ENCODE measurements at places on chromosomes 5 and 9.

GRCh38 chr5:177496727-177497291 is 595 bp downstream of the PDLIM7 start:
- DNase-seq = no peak

DNA sequence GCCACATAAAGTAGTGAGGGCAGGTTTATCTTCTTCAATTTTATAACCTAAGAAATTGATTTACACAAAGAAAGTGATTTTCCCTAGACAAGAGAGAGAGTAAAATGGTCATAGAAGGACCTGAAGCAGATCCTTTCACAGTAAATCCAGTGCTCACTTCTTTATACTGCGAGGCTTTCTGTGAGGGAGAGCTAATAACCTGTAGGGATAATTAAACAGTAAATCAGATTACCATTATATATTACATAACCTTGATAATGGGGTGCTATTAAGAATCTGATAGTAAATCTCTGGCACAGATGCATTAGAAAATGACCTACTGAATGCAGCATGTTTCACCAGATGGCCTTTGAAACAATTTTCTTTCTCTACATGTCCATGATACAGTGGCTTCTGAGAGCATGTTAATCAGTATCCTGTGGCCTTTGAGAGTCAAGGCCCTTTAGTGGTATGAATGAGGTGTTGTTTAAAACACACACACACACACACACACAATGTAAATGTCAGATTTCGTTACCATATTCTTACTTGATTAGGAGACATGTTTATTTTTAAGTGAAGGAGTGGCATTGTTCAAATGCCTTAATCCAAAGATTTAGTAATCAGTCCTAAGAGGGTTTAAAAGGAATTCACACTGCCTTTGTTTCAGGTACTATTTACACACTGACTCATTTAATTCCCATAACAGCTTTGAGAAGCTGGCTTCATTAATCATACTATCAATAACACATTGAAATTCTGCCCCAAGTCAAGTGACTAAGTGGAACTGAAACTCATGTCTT is 124.7 kb downstream of the ALDH1A1 start:
- DNase-seq = no peak

- no peak for DNase-seq
Measured at GRCh38 chr9:94855903-94856302, 129.4 kb downstream of the AOPEP start.

- DNase-seq = no peak
Measured at GRCh38 chr5:79255786-79256557, 20.0 kb downstream of the JMY start.

GRCh38 chr9:79664375-79664831 is 92.6 kb downstream of the TLE4 start:
- DNase-seq = peak; percentile 65

- DNase-seq = no peak
Measured at GRCh38 chr5:1093361-1093760, 18.5 kb downstream of the SLC12A7 start.

DNA sequence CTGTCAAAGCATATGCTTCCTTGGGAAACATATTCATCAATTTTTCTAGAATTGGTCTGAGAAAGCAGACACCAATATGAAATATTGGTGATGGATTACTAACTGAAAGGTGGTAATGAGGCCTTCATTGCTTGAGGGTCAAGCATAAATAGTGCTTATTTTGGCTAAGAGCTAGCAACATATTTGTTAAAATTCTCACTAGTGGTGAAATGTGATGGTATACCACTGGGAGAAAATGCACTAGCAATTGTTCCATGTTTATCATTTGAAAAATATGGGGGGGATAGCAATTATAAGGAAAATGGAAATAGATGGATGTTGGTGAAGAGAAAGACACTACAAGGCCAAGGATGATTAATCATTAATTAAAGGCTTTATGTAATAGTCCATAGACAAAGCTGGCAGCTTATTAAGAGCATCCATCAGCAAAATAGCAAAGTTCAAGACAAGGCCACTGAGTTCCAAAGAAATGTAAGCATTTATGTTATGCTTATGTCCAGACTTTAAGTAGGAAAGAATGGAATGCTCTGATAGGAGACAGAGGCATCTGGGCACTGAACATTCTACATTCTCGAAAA is 253.7 kb upstream of the PRDM9 start:
- DNase-seq = no peak

GRCh38 chr5:35815089-35815936 is 41.4 kb upstream of the IL7R start:
- no peak for DNase-seq

DNA sequence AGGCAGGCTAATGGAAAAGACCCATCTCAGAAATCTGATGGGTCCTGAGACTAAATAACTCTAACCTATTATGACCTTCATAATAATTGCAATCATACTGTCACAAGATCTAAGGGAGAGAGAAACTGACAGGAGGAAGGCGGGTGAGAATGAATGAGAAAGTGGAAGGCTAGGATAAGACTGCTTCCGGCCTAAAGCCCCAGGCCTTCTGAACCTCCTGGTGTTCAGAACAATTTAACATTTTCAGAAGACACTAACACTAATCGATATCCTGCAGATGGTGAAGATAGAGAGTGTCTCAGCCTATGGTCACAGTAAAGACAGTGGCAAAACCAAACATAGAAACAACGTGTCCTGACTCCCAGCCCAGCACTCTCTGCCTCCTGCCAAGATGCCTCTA is 1.2 kb downstream of the RPS14 start:
- DNase-seq = no peak

- DNase-seq = no peak
Measured at GRCh38 chr5:78649861-78650496, 1.4 kb upstream of the LHFPL2 start.

- no peak for DNase-seq
Measured at GRCh38 chr9:37449862-37450632, 15.2 kb downstream of the ZBTB5 start.

DNA sequence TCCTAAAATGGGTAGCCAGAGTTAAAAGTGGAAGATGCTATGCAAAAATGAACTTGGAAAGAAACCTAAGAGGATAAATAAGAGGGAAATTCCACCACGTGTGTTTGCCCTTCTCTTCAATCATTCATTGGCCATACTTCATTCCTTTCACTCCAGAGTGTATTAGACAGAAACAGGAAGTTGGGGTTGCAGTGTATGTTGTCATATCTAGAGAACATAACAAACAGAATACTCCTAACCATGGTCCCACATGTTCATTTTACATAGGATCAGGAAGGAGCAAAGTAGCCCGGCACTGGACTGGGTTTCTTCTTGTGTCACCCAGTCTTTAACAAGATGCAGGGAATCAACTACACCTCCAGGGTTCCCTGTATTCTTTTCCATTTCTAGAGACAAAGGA is 7.6 kb upstream of the GPBP1 start:
- no peak for DNase-seq

- DNase-seq = no peak
Measured at GRCh38 chr5:107564931-107565372, 105.8 kb downstream of the EFNA5 start.

DNA sequence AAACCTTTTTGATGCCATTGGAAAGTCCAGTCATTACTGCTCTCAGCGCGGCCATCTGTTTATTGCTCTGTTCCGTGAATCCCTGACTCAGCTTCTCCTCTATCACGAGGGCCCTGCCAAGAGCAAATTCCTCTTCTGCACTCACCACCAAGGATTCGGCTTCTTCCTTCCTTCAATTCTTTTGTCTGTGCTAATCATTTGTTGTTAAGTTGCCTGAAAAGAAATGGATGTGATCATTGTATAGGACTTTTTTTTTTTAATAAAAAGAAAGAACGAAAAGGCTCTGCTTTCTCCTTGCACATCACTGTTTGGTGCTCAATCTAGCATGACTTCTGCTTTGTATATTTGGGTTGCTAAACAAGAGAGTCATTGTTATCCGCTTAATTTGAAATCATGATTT is 128.7 kb upstream of the PIK3R1 start:
- DNase-seq = no peak

DNA sequence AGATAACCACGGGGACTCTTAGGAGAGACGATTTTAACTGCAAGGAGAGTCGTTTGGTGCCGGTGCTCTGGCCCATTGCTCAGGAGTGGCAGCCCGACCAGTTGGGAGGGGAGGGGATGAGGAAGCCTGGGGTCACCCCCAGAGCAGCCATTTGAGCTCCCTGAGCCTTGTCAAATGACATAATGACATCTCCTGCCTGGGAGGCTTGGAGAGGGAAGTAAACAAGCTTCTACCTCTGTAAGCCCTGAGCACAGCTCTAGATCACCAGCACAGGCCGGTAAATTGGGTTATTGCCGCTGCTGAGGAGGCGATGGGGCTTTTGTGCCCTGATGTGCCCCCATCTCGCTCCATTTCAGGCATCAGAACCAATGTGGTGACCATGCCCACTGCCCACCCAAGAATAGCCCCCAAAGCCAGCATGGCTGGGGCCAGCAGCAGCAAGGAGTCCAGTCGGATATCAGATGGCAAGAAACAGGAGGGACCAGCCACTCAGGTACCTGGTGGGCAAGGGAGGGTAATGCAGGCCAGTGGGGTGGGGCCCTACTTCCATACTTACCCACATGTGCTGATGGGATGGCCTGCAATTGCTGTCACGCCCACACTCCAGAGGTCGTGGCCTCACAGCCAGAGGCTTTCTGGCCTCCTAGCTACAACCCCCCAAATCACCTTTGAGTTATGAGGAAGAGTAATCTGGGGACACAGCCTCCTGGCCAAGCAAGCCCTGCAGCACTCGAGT is 23.0 kb downstream of the CD74 start:
- no peak for DNase-seq

DNA sequence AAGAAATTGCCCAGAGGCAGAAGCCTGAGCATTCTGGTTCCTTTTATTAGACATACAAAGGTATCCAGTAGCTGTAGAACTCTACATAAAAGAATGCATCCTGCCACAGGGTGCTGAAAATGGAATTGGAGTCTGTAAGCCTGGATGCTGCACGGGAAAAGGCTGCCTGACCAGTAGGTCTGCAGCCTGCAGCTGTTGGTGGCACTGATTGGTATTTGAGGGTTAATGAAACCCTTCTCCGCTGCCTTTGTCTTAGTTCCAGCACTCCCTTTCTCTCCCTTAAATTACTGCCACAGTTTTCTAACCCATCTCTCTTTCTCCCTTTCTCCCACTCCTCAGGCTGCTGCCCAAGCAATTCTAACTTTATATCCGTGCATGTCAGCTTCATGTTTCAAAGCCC is 64.7 kb downstream of the BRINP1 start:
- DNase-seq = no peak

- no peak for DNase-seq
Measured at GRCh38 chr9:130985029-130985428, 23.9 kb upstream of the LAMC3 start.

GRCh38 chr9:113921396-113921925 is 45.4 kb downstream of the ZNF618 start:
- DNase-seq = no peak

Data from bone marrow (tissue), 2 donors.